Liver (tissue), 10 donors: ENCODE measurements at places on chromosomes 5 and 9. TPM values are rescaled to one million over a fixed set of nuclear protein-coding genes. Genes with fewer than 3 reads are reported as not detected.

- DNase-seq = no peak
Observed at GRCh38 chr5:121009058-121009457, 545.0 kb downstream of the PRR16 start.

- DNase-seq = no peak
Observed at GRCh38 chr5:107700481-107700880, 29.7 kb upstream of the EFNA5 start.

ISCA1 gene
- 26.6 TPM for total RNA-seq

DNA sequence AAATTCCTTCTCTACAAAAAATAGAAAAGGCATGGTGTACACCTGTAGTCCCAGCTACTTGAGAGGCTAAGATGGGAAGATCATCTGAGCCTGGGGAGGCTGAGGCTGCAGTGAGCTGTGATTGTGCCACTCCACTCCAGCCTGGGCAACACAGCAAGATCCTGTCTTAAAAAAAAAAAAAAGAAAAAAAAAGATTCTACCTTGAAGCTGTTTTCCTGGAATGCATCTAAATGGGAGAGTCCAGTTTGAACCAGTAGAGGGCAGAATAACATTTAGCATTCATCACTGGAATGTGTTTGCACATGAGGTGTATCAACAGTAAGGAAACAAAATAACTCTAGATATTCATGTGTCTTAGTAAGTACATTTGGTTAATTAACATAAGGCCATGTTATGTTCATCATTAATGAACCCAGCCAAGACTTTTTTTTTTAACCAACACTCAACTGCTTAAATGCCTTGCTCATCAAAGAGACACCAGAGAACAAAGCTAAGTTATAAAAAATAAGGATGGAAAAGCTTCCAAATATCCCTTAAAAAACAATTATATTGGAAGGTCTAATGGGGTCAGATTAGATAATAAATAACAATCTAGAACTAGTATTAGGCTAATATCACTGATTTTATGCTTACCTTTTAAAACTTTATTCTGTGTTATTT lies 16.1 kb downstream of the IFNE start:
- no peak for DNase-seq

DNA sequence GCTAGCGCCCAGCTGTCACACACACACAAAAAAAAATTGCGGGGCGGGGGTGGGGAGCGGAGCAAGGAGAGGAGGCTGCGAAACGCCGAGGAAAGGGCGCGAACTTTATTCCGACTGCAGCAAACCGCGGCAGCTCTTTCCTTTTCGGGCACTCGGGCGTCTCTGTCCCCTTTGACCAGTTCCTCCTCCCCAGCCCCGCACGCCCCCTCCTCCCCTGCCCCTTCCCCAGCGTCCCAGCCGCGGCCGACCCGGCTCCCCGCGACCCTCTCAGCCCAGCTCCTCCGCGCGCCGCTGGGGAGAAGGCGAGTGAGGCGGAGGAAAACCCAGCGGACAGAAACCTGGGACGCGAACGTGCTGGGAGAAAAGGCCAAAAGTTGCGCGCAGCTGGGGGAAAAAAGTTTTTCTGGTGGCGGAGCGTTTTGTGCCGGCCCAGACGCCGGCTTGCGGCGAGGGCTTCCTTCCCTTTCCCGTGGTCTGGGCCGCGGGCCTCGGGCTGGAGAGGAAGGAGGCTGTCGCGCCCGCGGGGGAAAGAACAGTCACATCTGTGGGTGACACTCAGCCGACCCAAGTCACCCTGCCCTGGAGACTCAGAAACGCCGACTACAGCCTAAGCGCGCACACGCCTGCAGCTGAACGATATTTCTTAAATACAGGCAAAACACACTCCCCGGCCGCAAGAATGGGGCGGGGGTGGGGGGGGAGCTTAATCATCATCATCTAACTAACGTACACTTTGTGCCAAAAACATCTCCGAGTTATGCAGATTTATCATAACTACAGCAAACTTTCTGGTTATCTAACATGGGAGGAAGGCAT lies 1.1 kb upstream of the BNC2 start:
- DNase-seq = no peak

DNA sequence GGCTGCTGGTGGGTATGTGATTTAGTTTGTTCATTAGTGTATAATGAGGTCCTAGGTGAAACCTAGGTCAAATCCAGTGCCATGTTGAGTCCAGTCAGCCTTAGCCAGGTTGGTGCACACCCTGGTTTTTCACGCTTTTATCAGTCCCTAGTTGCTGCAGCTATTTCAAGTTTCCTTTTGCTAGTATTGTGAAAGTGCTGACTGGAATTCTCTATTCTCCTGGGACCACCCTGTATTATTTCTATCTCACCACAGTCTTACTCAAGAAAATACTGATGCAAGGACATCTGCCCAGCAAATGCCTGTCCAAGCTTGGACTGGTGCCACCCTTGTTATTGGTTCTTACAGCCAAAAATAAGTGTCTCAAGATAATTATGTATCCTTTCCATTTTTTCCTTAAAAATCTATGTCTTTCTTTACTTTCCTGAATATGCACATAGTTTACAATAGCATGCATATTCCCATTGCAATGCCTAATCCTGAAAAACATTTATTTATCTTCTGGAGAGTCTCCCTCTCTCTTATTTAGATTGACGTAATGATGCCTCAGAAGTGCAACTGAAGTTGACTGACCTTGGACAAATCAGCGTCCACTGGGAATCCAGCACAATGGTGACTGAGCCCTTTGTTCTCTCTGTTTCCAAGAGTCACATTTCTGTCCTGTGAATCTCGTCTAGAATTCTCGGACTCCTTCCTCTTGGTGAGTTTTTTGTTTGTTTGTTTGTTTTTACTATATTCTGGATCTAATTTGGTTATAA lies 1075.0 kb downstream of the CDH9 start:
- DNase-seq = no peak

ZFYVE16 gene
- 16.1 TPM for total RNA-seq

GRCh38 chr5:119017994-119018393 lies 29.6 kb upstream of the DTWD2 start:
- DNase-seq = no peak

GRCh38 chr5:54040804-54041203 lies 269.6 kb downstream of the ARL15 start:
- DNase-seq = no peak

DNA sequence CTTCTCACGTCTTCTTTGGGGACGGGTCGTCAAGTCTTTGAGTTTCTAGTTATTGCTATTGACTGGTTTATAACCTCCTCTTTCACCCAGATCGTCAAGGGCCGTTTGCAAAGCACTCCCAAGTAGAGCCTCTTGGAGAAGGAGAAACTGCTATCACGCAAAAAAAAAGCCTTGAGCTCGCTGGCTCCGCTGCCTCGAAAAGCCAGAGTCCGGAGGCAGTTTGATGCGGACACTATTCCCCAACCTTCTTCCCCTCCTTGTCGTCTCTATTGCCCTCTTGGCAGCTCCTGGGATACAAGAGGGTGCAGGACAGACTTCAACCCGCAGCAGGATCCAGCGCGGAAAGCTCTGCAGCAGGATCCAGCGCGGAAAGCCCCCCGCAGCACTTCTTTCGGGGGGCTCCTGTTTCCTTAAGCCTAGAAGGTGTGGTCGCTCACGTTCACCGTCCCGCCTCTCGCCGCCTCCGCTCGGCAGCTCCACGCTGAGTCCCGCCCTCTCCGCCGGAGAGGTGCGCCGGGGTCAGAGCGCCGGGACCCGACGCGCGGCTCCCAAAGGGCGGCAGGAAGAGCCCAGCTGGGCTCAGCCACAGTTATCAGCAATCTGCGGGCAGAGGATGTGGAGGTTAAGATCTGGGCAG lies at the start of gene PCDHAC1:
Gene PCDHAC1 (plus strand): TSS at position 494 of the 637 bp plus-strand sequence. CDS start 594 bp downstream, outside the sequence.
- no peak for DNase-seq

TERT gene
- 0.14 TPM for total RNA-seq

TLX3 gene
- total RNA-seq = not detected

- DNase-seq = no peak
Observed at GRCh38 chr5:157758706-157759105, 15.2 kb downstream of the LSM11 start.

- DNase-seq = no peak
Observed at GRCh38 chr5:179164331-179165311, 104.4 kb downstream of the ZNF354C start.

- DNase-seq = peak; percentile 83
Observed at GRCh38 chr5:176837707-176838115, 27.4 kb downstream of the UNC5A start.

ACTBL2 gene
- total RNA-seq = not detected

FGD3 gene
- 5.5 TPM for total RNA-seq

STK10 gene
- total RNA-seq = 21.7 TPM

DNA sequence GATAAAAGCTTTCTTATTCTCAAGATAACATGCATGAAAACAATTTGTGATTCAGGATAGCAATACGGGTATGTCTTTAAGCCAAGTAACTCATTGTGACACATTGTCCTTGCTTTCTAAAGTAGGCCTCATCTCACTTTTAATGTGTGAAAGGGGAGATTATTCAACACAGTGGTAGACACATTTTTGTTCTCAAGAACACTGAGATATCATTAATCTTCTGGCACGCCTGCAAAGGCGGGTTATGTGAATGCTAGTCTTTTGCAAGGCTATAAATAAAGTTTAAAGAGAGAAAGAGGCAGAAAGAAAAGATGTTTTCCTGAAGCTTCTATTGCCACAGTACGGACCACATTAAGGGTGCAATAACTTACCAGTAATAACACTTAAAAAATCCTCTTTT lies 181.8 kb upstream of the MEF2C start:
- no peak for DNase-seq

NDOR1 gene
- 4.7 TPM for total RNA-seq

DNA sequence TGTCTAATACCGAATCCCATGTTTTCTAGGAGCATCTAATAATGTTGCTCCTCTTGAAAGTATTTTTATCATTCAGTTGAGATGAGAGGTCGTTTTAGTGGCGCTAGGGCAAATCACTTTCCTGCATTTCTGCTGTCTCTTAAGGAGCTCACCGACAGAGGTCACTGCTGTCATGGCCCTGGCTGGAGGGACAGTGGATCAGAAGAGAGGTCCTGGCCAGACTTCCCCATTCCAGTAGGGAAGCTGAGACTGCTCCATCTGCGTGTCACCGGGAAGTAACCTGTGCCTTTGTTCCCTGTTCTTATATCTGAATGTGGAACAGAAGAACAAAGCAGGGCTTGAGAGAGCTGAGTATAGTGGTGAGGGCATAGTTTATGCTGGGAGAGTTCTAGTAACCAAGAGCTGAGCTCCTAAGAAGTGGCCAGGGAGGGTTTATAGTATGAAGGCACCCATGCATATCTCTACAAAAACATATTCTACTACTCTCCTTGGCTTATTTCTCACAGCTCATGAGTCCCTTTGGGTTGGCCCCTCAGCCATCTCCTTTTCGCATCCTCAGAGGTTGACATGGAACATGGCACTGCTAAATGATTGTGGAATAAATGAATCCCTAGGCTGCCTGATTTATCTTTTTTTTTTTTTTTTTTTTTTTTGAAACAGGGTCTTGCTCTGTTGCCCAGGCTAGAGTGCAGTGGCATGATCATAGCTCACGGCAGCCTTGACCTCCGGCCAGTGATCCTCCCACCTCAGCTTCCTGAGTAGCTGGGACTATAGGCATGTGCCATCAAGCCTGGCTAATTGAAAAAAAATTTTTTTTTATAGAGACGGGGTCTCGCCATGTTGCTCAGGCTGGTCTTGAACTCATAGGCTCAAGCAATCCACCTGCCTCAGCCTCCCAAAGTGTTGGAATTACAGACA lies 27.2 kb downstream of the ATP6V0E1 start:
- no peak for DNase-seq

DNA sequence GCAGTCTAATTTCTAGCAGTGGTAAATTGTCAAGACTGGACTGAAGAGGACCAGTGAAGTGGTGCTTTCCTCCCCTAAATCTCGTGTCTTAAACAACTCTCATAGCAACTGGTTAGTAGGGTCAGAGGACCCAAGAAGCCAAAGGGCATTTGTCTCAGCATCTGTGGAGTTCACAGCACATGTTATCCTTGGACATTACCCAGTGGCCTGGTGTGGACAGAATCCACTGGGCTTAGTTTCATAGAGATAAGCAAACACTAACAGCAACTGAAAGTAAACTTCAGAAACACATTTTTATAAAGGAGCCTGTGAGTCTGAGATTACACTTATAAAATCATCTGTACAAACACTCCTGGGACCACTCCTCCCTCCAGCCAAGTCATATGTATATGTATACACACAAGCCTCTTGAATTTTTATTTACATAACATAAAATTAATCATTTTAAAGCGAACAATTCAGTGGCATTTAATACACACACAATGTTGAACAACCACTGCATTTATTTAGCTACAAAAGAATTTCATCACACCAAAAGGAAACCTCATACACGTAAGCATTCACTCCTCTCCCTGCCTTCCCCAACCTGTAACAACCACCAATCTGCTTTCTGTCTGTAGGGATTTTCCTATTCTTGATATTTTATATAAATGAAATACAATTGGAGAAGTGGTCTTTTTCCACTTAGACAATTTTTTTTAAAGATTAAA lies 457.8 kb downstream of the RASEF start:
- DNase-seq = no peak

SPATA6L gene
- total RNA-seq = 1.6 TPM

DNA sequence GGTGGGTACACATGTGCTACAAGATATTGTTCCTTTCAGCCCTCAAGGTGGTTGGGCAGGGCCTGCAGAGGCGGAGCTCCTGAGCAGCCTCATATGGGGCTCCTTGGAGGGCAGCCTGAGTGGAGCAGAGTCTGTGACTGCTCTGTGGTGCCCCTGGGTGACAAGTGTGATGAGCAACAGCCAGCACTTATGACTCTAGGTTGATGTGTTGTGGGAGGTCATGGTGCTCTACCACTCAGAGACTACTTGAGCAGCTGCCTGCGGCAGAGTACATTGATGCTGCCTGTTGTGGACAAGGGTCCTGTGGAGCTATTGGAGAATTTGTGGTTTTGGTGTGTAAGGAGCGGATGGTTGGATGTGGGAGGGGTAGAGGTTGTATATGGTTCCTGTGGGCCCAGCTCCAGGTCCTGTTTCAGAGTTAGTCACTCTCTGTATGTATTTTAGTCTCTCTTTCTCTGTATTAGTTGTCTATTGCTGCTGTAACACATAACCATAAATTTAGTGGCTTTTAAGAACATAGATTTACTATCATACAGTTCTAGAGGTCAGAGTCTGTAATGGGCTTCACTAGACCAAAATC lies 141.3 kb downstream of the SREK1 start:
- no peak for DNase-seq

PCDHGA12 gene
- 0.37 TPM for total RNA-seq

UNC13B gene
- total RNA-seq = 25.7 TPM

DNA sequence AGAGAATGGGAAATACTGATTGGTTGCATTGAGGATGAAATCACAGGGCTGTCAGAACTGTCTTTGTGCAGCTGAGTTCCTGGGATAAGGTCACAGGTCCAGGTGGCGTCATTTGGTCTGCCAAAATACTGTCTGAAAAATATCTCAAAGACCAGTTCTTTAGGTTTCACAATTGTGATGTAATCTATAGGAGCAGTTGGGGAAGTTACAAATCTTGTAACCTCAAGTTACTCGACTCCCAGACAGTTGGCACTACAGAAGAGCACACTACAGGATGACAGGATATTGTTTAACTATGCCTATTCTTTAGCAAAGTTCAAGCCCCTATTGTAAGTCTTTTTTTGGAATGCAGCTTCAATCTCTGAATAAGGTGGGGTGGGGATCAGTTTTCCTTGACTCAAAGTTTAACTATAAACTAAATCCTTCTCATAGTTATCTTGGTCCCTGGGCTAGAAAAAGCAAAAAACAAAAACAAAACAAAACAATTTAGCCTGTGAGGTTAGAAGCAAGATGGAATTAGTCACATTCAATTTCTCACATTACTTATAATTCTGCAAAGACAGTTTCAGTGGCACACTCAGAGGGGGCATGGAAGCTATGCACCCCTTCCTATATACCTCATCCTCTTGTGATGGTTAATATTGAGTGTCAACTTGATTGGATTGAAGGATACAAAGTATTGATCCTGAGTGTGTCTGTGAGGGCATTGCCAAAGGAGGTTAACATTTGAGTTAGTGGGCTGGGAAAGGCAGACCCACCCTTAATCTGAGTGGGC lies 276.0 kb downstream of the AUH start:
- no peak for DNase-seq

STPG3 gene
- not detected for total RNA-seq

OR13D1 gene
- total RNA-seq = not detected

PPP3R2 gene
- total RNA-seq = not detected
